Ureter (tissue), 1 donor: ENCODE measurements at places on chromosomes 6 and 20. TPM values are rescaled to one million over a fixed set of nuclear protein-coding genes. Genes with fewer than 3 reads are reported as not detected.

DNA sequence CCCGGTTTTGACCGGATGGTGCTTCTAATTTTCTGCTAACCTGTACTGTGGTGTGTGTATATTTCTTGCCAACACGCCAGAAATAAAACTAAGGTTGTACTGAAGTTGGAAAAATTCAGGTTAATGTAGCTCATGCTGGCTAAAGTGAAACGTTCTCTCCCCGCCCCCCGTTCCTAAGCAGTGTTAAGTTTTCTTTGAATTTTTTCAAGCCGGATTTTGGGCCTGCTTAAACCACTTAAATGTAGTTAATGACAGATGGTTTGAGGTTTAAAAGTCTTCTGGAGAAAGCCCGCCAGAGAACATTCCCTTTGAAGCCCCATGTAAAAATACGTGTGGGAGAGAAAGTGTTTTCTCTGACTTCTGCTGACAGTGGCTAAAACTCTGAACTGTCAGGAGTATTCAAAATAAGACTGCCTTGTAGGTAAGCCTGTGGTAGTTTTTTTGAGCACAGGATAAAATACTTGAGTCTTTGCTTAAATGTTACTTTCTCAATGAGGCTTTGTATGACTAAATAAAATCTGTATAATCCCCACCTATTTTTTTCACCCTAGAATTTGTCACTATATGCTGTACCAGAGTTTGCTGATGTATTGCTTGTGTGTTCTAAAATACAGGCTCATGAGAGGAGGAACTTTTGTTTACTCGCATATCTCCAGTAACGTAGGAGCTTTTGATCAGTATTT lies 101.3 kb downstream of the OR2B2 start:
- no peak for DNase-seq

GRCh38 chr6:11964729-11965335 lies 47.3 kb upstream of the HIVEP1 start:
- no peak for DNase-seq

The ALDH5A1 gene
- 39.6 TPM for total RNA-seq

The HLA-DRB5 gene
- total RNA-seq, result 1.8 TPM

- no peak for DNase-seq
Observed at GRCh38 chr20:7085467-7085866, 318.0 kb downstream of the BMP2 start.
